ENCODE measurements at places on chromosomes 4 and X.

GRCh38 chrX:125306335-125306866 is 13.3 kb upstream of the TEX13C start:
- no peak for DNase-seq

- DNase-seq: no peak
Observed at GRCh38 chr4:121597346-121597934, 99.3 kb downstream of the ANXA5 start.

- no peak for DNase-seq
Observed at GRCh38 chr4:6324461-6324998, 54.9 kb downstream of the WFS1 start.

DNA sequence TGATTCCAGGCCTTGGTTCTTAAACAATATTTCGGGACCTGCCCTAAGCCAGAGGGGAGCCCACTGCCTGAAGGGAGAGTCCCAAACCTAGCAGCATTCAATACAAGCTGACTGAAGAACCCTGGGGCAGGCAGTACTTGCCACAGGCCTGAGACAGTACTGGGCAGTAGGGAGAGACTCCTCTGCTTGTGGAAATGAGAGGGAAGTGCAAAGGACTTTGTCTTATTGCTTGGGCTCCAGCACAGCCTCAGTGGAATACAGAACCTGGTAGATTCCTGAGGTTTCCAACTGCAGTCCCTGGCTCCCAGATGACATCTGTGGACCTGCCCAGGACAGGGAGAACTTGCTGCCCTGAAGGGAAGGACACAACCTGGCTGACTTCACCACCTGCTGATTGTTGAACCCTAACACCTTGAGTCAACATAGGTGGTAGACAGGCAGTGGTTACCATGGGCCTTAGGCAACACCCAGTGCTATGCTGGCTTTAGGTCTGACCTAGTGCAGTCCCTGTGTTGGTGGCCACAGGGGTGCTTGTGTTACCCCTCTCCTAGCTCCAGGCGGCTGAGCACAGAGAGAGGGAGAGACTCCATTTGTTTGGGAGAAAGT is 20.3 kb upstream of the ABCG2 start:
- no peak for DNase-seq

GRCh38 chrX:143788265-143788664 is 67.7 kb upstream of the SPANXN2 start:
- no peak for DNase-seq

GRCh38 chr4:138494931-138495330 is 252.8 kb upstream of the SLC7A11 start:
- DNase-seq: no peak

GRCh38 chr4:44629280-44629866 is 22.1 kb downstream of the YIPF7 start:
- peak; percentile 41 for DNase-seq

- DNase-seq: no peak
Observed at GRCh38 chrX:134249241-134249640, 12.3 kb downstream of the CCDC160 start.

- DNase-seq: no peak
Observed at GRCh38 chr4:147461161-147461560, 19.7 kb upstream of the EDNRA start.

GRCh38 chr4:99885063-99885664 is 9.1 kb downstream of the LAMTOR3 start:
- peak; percentile 48 for DNase-seq

DNA sequence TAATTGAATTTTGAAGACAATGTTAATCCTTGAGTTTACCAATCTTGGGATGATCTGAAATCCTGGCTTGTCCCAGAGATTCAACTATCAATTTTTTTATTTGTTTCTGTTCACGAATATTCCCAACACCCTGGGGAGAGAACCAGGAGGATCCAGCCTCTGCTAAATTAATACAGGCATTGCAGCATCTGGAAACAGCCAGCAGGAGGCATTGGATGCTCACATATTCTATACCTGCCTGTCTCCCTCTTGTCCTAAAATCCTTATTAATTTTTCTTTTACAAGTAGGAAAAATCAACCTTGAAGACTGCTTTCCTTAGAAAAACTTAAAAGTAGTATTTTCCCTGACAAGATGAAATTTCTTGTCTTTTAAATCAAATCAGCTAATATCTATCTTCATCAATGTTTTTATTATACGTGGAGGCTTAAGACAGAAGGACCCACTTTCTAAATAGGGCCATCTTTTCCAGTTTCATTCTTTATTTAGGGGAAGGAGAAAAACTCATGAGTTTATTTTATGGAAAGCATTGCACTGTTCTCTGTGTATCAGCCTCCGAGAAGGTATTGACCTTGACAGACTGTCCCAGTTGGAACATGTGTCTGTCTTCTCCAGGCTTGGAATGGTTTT is 102.4 kb downstream of the CLNK start:
- DNase-seq: no peak

GRCh38 chr4:94519925-94520789 is 68.4 kb downstream of the PDLIM5 start:
- DNase-seq: no peak

- no peak for DNase-seq
Observed at GRCh38 chr4:74738464-74739143, 55.7 kb downstream of the BTC start.

DNA sequence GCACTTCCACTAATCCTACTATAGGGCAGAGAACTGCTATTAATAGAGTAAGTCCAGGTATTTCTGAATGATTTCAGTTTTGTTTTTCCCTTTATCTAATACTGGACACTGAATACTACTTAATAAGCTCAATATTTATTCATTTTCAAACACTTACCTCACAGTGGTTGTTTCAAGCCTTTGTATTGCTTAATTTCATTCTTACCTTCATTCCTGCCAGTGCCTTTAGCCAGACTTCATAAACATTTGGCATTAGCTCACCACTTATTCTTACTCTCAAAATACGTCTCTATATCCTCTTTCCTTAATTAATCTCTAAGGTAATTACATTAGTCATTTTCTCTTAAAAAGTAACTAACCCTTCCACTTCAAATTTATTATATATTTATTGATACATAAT is 18.8 kb upstream of the CORIN start:
- no peak for DNase-seq

- DNase-seq: no peak
Observed at GRCh38 chr4:21649391-21650090, 299.0 kb downstream of the KCNIP4 start.

DNA sequence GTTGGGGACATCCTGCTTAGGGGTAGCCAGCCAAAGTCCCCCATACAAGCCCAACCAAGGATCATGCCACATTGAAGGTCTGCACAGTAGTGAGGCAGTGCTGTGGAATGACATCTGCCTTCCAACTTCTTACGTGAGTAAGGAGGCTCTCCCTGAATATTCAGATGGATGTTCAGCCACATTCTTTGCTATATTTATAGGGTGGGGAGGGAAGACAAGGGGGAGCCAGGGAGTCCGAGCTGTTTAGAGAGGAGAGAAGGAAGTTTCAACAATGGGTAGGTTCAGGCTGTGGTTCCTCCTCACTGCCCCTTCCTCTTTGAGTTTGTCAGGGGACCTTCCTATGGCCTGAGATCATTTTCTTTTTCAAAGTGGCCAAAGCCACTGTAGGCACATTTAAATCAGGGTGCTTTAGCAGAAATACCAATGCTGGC is 29.8 kb downstream of the MSN start:
- DNase-seq: no peak

DNA sequence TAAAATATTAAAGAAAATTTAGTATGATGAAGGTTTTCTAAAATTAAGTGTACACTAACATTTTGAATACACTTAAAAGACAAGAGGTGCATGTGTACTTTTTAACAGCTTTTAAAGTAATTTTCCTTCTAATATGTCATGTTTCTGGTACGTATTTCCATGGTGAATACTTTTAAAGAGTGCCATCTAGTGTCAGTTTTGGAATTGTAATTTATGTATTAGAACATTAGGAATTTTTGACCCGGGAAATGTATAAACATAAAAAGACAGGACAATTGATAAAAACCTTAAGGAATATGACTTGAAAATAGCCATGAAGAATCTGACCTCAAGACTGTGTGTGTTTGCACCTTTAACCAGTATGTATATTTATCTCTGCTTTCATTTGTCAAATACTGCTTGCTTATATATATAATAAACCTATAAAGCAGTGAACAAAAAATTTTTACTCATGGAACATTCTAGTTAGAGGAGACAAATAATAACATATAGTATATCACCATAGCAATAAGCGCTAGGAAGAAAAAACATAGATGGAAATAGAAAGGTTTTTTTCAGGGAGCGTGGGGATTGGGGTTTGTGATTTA is 7.2 kb downstream of the GSTCD start:
- peak; percentile 17 for DNase-seq

DNA sequence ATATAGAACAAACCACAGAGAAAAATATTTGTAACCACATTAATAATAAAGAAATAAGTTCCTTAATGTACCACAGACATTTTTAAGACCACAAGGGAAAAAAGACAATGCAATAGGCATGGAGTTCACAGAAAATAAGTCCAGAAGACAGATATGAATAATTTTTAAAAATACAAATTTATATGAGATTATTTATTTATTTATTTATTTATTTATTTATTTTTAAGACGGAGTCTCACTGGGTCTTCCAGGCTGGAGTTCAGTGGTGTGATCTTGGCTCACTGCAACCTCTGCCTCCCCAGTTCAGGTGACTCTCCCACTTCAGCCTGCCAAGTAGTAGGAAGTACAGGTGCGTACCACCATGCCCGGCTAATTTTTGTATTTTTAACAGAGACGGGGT is 53.7 kb downstream of the THAP9 start:
- no peak for DNase-seq

- DNase-seq: no peak
Observed at GRCh38 chr4:160772668-160773067, 1391.1 kb downstream of the FSTL5 start.

- DNase-seq: no peak
Observed at GRCh38 chrX:115563633-115564162, 2.7 kb downstream of the PLS3 start.

- DNase-seq: no peak
Observed at GRCh38 chr4:178599521-178599920, 1157.3 kb upstream of the AGA start.

DNA sequence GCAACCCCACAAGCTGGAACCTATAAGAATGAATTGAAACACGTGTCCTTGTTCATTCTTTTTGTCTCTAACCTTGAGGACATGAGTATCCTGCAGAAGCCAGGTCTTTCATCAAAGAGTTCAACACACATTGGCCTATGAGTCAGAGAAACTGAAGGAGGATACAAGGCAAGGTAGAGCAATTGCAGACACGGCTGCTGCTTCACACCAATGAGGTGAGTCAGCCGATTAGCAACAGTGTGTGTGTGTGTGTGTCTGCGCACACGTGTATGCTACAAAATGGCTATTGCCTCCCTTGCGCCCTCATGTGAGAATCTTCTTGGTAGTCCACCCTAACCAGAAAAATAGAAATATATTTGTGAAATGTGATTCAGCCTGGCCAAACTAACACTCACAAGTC is 1477.7 kb upstream of the IGFBP7 start:
- DNase-seq: no peak

DNA sequence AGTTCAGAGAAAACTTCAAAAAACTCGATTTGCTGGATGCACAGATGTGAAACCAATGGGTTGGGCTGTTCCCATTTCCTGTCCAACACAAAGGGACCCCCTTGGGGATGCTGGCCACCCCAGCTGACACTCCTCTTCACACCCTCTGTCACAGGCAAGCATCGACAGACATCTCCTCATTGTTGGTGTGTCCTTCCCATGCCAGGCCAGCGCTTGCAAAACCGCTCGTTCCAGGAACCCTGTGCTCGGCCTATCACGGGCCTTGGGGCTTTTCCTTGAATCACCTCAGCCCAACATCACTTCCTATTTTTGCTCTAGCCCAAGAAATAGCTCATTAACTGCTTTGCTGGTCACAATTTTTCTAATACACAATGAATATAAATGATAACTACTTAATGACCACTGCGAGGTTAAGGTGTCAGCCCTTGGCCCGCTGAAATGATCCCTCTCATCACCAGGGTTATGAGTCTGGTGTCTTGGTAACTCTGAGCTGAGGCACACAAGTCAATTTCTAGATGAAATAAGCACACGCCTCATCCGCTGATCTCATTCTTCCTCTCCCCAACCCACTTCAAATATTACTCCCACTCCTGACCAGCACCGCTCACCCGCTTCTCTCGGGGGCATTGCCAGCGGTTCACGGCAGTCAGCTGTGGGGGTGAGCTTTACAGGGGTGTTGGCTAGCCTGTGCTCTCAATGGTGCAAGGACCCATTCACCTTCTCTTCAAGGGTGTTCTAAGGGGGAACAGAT is 32.3 kb downstream of the BCOR start:
- DNase-seq: no peak

GRCh38 chr4:108078024-108078733 is 88.5 kb downstream of the HADH start:
- DNase-seq: no peak

DNA sequence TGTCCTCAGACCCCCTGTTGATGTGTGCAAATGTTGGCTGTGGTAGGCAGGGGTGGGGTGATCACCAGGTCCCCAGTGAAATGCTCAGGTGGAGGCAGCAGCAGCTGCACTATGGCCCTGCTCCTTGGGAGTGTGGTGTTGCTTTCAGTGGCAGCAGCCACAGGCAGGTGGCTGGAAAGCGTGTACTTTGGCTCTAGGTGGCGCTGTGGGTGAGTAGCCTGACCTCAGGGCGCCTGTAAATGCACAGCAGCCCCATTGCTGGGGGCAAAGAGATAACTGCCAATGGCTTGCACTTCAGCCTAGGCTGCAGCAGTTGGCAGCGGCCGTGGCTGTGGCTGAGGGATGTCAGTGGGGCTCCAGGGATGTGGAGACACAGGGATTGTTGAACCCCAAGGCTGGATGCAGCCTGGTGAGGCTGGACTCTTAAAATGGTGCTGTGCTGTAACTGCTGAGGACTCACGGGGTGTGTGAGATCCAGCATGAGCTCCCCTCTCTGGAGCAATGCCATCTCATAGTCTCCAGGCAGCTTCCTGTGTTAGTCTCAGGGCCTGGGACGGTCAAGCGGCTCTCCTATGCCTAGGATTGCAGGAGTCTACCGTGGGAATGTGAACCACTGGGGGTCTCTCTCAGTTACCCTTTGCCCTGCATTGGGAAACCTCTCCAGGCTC is 421.7 kb upstream of the HTR2C start:
- no peak for DNase-seq

DNA sequence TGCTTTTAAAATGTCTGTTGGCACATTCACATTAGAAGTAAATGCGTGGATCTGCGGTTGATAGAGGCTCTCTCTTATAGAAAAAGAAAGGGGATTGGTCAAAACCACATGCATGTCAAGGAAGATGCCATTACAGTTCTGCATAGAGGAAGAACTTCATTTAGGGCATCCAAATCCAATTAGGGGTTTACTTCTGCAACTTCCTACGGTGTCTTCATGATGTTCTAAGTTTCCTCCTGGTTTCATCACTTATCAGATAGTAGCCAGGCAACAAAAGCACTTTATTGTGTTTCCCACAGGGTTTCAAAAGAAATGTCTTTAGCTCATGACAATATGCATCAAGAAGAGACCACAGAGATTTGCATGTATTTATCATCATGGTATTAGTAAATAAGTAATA is 136.0 kb upstream of the HPGD start:
- DNase-seq: no peak

DNA sequence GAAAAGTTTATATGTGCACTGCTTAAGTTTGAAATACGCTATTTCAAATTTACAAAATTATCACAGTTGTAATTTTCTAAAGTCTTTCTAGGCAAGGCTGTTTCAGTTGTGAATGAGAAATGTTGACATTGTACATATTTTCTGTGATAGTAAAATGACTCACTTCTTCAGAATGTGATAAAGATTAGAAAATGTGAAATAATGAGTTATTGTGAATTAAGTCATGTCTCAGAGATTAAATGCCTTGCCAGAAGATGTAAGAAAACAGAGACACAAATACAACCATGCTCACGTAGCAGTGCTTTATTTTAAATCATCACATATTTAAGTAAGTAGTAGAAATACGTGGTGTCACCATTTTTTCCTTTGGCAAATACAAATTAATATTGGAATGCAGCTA is 768 bp downstream of the CLCN4 start:
- no peak for DNase-seq

All from CD4-positive, alpha-beta memory T cell (primary cell).